ENCODE measurements at places on chromosomes 4 and X.

- DNase-seq = no peak
Measured at GRCh38 chrX:36867143-36867542, 141.0 kb upstream of the FAM47C start.

DNA sequence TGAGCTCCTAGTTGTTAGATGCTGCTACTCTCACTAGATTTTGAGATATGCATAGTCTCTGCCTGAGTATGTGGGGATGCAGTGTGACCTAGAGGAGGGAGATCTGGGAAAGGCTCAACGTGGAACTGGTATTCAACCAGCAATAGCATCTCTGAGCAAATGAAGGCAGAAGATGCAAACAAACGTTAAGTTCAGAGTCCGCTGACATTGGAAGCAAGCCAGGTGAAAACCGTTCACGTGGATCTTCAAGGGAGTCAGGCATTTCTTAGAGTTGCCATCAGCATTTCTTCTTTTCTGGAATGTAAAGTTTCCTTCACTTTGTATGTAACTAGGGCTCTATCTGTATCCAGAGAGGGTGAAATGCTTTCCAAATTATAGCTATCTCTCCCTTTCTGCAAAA is 59.9 kb downstream of the C4orf51 start:
- DNase-seq = no peak

- no peak for DNase-seq
Measured at GRCh38 chrX:123704781-123705180, 28.1 kb downstream of the THOC2 start.

GRCh38 chrX:111349934-111350333 is 62.1 kb downstream of the DCX start:
- DNase-seq = no peak

- DNase-seq = no peak
Measured at GRCh38 chr4:174181827-174182226, 101.6 kb downstream of the FBXO8 start.

- no peak for DNase-seq
Measured at GRCh38 chrX:103773445-103773844, 3.2 kb upstream of the PLP1 start.

DNA sequence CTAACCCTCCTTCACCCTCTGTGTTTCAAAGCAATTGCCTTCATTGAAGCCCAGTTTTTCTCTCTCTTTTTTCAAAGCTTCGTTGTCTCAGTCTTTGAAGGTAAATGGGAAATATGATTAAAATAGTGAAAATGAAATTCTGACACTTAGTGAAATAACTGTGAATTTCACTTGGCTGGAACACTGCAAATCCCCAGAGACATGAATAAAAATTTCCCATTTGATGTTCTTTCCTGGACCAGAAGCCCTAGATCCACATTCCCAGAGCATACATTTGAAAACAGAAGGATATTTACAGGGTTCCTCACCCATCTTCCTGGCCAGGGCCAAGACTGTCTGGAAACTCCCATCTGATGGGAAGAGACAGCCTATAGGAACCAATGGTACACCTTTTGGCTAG is 45.0 kb downstream of the SLC2A9 start:
- DNase-seq = no peak

DNA sequence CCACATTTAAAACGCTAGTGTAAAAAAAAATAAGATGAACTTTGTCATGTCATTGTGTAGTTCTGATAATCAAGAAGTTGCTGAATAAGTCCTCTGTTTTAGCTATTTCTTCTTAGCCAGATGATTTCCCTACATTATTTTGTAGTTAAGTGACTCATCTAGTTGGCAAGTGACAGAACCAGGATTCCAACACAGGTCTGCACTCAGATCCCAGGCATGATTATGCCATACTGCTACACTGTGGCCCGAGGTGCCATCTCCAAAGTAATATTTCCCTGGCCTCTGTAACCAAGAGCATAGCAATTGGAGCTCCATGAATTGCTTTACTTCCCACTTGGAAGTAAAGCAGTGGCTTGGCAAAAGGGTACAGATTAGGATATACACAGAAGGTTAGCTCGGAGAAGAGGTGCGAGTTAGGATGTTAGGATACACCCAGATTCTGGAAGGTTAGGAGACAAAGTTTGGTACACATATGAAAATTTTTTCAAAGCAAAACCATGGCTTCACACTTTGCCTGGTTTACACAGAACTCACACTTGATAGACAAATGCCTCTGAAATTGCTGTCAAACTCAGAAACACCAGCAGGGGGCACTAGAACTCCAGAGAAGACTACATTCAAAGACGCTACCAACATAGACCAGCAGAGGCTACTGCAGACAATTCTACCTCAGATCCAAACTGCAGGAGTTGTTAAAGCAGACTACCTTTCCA is 41.4 kb downstream of the SRPX2 start:
- DNase-seq = peak; percentile 21

DNA sequence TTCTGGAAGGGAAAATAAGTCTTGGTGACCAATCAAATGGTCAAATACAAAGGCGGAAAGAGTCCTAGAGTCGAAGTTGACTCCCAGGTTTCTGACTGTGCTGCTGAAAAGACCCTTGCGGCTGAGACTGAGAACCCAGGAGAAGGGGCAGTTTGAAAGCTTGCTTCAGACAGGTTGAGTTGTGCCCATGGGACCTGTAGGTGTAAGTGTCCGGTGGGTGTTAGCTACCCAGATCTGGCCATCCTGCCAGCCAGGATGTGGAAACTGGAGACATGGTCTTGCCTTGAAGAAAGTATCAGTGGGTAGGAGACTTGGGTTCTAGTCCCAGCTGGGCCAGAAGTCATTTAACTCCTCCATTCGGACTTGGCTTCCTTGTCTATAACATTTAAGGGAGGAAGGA is 275.2 kb downstream of the EVC2 start:
- DNase-seq = no peak

GRCh38 chr4:79922011-79922410 is 151.0 kb downstream of the ANTXR2 start:
- no peak for DNase-seq

DNA sequence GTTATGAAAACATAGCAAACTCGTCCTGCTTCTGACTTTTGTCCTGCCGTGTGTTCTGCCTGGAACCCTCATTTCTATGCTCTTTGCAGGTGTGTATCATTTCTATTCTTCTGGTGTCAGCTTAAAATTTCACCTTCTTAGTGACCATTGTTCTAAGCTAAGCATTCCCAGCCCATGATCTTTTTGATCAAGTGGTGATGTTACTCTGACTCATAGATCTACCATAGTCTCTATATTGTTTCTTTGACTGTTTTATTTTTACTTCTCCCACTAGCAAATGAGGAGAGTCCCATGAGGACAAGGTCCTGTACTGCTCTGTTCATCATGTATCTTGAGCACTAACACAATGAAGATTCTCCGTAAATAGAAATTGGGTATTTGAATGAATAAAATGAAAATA is 14.1 kb upstream of the CXCL6 start:
- DNase-seq = no peak

- DNase-seq = no peak
Measured at GRCh38 chr4:33025236-33025635, 2305.1 kb downstream of the PCDH7 start.

DNA sequence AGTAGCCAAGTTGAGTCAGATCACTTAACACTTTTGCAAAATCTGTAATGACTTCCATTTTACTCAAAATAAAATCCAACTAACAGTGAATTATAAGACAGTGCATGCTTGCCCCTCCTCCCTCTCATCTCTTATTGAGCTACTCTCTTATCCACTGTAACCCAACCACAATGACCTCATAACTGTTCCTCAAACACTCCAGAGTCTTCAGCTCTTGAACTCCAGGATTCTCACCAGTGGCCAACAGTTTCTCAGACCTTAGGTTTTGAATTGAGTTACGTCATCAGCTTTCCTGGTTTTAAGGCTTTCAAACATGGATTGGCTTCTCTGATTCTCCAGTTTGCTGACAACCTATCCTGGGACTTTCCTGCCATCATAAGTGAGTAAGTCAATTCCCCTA is 938.3 kb downstream of the RAB28 start:
- DNase-seq = no peak

DNA sequence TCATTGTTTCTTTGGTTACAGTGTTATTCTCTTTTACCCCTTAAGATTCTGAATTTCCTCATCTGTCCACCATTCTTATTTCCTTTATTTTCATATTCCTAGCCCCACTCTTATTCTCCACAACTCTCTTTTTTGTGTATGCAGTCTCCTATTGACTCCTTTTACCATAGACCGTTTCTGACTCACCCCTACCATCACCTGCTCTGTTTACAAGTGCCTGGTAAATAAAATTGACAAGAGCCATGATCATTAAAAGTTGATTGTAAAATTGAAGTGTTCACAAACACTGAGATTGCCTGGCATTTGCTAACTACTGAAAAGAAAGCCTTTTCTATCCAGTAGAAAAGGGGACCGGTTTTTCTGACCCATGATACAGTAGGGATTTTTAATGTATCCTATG is 54.4 kb downstream of the MRPL1 start:
- DNase-seq = no peak

DNA sequence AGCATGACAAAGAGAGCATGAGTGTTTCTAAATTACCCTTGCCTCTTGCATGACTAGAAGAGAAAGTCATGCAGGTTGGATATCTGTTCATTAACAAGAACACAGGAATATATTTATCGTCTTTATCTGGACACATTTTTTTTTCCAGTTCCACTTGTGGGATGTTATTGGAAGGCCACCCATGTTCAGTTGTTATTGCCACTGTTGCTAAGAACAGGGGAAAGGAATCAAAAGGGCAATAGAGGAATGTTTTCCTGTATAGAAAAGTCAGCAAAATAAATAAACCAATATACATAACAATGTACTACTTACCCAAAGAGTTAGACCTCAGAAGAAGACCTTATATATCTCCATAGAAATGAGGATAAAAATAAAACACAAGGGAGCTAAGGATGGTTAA is 270.1 kb downstream of the QDPR start:
- no peak for DNase-seq

GRCh38 chr4:141899541-141899940 is 263.2 kb downstream of the IL15 start:
- no peak for DNase-seq

- no peak for DNase-seq
Measured at GRCh38 chrX:69121321-69122000, 43.8 kb downstream of the PJA1 start.

GRCh38 chrX:153882086-153882498 is 3.9 kb downstream of the L1CAM start:
- DNase-seq = no peak

GRCh38 chr4:24720436-24720835 is 74.9 kb upstream of the SOD3 start:
- no peak for DNase-seq

GRCh38 chrX:22163326-22163725 is 109.4 kb upstream of the CBLL2 start:
- no peak for DNase-seq

GRCh38 chr4:137213372-137214173 is 318.7 kb downstream of the PCDH18 start:
- DNase-seq = no peak

- no peak for DNase-seq
Measured at GRCh38 chr4:101345596-101346350, 1.6 kb downstream of the PPP3CA start.

- DNase-seq = no peak
Measured at GRCh38 chr4:130296448-130296847, 1200.5 kb downstream of the C4orf33 start.

DNA sequence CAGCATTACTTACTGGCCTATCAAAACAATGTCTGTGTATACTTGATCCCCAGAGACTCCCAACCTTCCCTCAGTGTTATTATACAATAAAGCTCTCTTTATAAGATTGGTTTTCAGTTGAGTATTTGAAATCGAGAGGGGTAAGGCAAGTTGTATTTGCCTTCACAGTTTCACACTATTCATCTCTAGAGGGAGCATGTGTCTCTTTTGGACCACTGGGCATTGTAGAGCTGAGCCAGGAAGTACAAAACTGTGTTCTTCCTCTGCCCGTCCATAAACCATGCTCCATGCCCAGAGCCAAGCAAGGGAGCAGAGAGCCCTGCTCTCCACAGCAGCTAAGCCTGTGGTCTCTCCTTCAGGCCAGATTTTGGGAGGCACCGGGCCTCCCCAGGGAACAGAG is 61.5 kb upstream of the HHIP start:
- DNase-seq = no peak

GRCh38 chr4:126242679-126243390 is 928.1 kb downstream of the FAT4 start:
- DNase-seq = no peak

- peak; percentile 78 for DNase-seq
Measured at GRCh38 chrX:120517936-120518335, 42.8 kb downstream of the CUL4B start.

DNA sequence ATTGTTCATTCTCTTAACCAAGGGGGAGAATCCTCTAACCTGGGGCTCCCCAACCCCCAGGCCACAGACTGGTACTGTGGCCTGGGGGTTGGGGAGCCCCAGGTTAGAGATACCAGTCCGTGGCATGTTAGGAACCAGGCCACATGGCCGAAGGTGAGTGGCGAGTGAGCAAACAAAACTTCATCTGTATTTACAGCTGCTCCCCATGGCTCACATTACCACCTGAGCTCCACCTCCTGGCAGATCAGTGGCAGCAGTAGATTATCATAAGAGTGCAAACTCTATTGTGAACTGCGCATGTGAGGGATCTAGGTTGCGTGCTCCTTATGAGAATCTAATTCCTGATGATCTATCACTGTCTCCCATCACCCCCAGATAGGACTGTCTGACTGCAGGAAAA is 957.2 kb upstream of the PRKX start:
- DNase-seq = no peak

DNA sequence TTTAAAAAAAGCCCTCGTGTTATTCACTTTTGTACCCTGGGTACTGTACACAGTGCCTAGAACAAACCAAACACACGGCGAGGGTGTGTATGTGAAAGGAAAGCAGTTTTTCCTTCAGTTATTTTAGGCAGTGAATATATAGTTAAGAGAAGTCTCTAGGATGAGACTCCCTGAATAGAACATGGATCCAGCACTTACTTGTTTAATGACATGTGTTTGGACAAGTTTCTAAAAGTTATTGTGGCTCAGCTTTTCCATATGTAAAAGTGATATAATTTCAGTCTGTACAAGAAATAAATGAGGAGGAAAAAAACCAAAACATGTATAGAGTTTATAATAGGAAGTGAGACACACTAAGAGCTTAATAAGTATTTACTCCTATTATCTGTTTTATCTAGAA is 273.2 kb downstream of the ADGRL3 start:
- DNase-seq = no peak

- no peak for DNase-seq
Measured at GRCh38 chrX:27391623-27392022, 71.5 kb downstream of the PPP4R3C start.

- DNase-seq = peak; percentile 87
Measured at GRCh38 chr4:86359944-86360478, at the start of gene MAPK10. MAPK10 (minus strand) TSS chr4:86360053.

GRCh38 chr4:48196758-48197504 is 62.9 kb upstream of the TXK start:
- DNase-seq = no peak

DNA sequence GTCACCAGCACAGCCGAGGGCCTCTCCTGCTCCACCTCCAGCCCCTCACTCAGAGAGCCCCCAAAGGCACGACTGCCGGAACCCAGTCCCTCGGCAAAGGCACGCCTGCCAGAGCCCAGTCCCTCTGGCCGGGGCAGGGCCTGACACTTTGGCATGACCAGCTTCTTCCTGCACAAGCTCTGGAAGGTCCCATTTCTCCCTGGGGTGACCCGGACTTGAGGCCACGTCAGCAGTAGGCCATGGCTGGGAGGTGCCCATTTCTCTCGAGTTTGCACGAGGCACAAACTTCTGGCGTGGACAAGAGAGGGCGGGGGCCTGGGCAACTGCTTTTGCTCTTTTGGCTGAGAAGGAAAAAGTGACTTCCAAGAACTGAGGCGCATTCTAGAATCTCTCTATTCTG is 62.2 kb upstream of the GPR78 start:
- no peak for DNase-seq

- no peak for DNase-seq
Measured at GRCh38 chrX:43876680-43877079, 5.6 kb downstream of the MAOB start.

- DNase-seq = no peak
Measured at GRCh38 chr4:25015012-25015411, 15.7 kb downstream of the LGI2 start.

Data from retinal pigment epithelial cell (primary cell).